ENCODE measurements at places on chromosomes 3 and 15.

GRCh38 chr3:15919971-15920370 lies 122.2 kb upstream of the ANKRD28 start:
- no peak for DNase-seq

DNA sequence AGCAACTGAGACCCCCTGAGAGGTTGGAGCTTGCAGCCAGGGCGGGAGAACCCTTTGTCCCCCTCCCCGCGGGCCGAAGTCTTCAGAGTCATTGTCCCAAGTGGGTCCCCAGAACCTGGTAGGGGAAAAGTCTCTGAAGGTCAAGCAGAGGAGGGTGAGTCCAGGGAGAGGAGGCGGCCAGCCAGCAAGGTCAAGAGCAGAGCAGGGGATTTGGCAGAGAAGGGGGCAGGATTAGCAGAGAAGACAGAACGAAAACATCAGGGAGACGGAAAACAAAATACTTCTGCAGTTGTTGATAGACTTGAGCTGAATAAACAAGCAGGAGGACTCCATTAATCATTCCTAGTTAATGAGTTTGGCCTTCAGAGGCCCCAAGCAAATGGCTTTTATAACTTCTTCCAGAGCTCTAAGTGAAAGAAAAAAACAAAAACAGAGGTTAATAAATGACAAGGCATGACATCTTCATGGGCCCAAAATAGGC lies 66.7 kb downstream of the GRIP2 start:
- DNase-seq = no peak

GRCh38 chr3:120796976-120797375 lies 54.4 kb downstream of the GTF2E1 start:
- no peak for DNase-seq

GRCh38 chr15:72564091-72564490 lies 90.0 kb downstream of the ARIH1 start:
- DNase-seq = no peak

- DNase-seq = no peak
Measured at GRCh38 chr3:72223116-72223515, 438.2 kb upstream of the PROK2 start.
